Panc1 (cell line): ENCODE measurements at places on chromosomes 7 and 10.
A peak's percentile ranks its signal among the peaks of the same experiment; 100 is the strongest.

GRCh38 chr10:98128802-98129201, 5.7 kb upstream of the R3HCC1L start:
- DNase-seq, result no peak

DNA sequence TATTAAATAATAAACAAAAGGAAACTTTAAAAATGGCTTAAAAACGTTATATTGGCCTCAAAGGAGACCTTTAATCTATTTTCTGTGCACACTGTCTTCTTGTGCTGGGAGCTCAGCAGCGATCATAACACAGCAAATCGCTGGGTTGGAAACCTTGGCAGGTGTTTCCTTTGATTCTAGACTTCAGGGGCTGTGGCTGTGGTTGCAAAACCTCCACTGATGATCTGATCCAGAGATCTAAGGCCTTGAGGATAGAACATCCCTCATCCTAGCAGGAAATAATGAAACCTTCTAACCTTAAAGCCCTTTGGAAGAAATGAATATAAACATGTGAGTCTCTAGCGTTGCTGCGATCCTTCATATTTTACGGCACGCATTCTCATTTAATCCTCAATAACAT, 29.8 kb downstream of the CDHR3 start:
- no peak for DNase-seq

- DNase-seq, result no peak
Measured at GRCh38 chr7:26265065-26265464, 26.6 kb upstream of the SNX10 start.

GRCh38 chr7:70307544-70308106, 709.4 kb downstream of the AUTS2 start:
- no peak for DNase-seq

DNA sequence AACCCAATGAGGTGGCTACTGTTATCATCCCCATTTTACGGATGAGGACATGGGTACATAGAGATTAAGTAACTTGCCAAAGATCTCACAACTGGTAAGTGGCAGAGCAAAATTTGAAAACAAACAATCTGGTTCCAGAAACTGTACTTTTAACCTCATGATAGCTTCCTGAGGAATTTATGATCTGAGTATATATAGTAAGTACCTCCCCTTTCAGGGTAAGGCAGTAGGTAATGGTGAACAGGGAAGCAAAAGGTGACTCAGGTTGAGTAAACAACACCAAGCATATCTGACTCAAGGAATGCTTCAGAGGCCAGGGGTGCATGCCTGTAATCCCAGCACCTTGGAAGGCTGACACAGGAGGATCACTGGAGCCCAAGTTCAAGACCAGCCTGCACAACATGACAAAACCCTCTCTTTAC, 21.1 kb downstream of the KLLN start:
- peak; percentile 80 for DNase-seq
